ENCODE measurements at places on chromosomes 2 and 18.

DNA sequence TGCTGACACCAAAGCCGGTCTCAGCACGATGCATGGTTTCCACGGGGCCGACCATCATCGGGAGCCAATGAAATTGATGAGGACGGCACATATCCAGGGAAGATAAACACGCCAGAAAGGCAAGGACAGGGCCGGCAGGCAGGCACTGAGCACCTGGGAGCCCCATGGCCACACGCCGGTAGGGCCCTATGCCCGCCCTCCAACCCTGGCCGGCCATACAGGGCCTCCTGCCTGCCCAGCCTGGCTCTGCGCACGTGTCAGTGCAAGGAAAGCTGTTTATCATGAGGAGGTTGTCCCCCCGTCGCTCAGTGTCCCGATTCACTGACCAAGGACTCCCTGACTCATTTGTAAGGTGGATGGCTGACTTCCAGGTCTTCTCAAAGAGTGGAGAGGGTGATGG is 237.5 kb downstream of the GLI2 start:
- no peak for DNase-seq

DNA sequence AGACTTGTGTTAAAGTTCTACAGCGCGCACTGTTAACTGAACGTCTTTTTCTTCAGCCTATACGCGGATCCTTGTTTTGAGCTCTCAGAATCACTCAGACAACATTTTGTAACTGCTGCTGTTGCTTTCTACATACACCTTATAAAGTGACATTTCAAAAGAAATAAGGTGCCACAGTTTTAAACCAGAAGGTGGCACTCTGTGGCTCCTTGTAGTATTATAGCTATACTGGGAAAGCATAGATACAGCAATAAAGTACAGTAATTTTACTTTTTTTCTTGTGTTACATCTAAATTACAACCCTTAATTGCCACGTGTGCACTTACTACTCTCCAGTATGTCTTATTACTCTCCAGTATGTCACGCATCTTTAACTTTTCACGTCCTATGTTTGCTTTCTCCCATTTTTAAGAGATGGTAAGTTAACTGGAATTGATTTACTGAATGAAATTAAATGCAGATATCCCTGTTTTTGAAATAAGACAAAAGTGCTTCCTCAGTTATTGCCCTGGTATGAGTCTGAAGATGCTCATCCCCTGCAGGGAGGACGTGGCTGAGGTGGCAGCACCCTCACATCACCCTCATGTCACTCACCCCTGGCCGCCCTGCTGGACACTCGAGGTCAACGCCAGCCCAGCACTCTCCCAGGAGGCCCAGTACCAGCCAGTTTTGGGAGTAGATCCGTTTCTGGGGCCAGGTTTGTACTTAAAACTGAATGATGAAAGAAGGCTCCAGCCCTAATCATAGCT is 37.8 kb downstream of the GORASP2 start:
- peak; percentile 47 for DNase-seq

GRCh38 chr2:74221091-74221490 is 22.7 kb downstream of the MTHFD2 start:
- DNase-seq: no peak

DNA sequence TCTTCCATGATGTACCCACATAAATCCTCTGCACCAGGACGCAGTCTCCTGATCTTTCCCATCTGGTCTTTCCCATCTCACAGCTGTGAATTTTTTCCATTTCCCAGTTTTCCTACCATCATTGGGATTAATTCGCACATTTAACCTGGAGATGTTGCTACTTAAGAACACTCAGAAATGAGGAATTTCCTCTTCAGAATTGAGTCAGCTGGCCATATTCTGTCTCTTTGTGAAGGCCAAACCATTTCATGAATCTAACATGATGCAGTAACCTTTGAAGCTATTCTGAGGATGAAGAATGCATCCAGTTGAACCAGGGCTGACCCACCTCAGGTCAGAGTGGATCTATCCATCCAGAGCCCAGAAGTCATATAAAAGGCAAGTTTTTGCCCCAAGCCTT is 326.8 kb downstream of the SETBP1 start:
- DNase-seq: no peak

DNA sequence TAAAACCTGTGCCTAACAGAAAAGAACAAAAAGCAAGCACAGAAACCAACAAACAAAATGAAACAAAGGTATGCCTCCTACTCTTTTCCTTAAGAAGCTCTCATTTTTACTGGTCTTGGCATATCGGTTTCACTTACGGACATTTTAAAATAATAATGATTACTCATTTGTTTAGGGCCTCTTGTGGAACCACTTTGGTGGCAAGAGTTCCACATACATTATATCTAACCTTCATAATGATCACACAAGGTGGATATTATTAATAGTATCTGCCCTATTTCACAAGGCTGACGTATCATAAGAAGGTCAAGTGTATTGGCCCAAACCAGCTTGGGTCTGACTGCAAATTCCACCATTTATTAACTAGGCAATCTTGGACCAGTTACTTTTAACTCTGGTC is 304.7 kb downstream of the TCF4 start:
- DNase-seq: no peak

DNA sequence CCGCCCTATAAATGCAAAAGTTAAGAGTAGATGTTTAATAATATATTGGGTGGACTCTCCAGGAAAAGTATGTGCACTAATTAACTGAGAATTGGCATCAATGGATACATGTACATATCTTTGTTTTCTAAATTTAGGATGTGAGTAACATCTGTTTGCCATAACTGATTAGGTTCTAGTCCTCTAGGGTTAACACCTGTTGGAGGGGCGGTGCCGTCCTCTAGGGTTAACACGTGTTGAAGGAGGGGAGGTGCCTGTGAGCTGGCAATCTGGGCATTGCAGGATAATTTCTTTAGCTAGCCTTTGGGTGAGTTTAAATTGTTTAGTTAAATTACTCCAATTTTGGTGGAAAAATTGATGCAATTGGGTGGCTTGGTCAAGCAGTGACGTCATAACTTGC is 30.9 kb downstream of the HTR2B start:
- DNase-seq: no peak

DNA sequence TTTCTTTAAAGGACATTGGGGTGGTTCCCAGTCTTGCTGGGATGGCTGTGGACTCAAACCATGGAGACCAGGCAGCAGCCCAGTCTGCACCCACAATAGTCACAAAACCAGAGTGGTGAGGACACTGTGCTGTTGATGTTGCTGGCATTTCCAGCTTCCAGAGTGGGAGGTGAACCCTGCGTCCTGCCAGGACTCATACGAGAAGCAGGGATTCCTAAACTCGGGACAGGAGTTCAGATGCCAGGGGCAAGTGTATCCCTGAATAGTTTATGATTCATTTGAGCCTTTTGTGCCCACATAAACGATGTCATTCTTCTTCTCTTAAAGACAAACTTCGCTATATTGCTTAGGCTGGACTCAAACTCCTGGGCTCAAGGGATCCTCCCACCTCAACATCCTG is 62.8 kb downstream of the TCF7L1 start:
- no peak for DNase-seq

- peak; percentile 76 for DNase-seq
Observed at GRCh38 chr2:1162768-1163584, 212.3 kb downstream of the SNTG2 start.

- no peak for DNase-seq
Observed at GRCh38 chr2:67158718-67159117, 238.4 kb upstream of the ETAA1 start.

DNA sequence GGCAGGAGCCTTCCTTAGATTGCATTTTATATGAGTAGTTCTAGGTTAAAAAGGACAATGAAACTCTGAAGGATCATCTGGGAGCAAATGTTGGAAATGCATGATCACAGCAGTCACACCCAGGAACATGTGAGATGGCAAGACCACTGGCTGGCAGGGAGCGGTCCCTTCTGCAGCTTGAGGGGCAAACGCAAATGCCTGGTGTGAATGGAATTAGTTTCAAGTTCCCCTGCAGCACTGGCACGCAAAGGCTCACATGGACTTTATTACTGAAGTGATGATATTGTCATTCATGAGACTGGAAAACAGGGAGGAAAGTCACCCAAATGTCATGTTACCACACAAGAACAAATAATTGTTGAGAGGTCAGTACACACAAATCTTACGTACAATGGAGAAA is 223.3 kb downstream of the FBXO15 start:
- no peak for DNase-seq

GRCh38 chr2:60368456-60368855 is 185.0 kb downstream of the BCL11A start:
- DNase-seq: no peak

GRCh38 chr2:178008636-178009289 is 63.8 kb downstream of the PDE11A start:
- no peak for DNase-seq

GRCh38 chr2:178908810-178909209 is 101.6 kb upstream of the TTN start:
- no peak for DNase-seq

- DNase-seq: no peak
Observed at GRCh38 chr2:161384864-161385263, 31.2 kb upstream of the TBR1 start.

GRCh38 chr18:45793264-45793965 is 32.1 kb upstream of the SIGLEC15 start:
- DNase-seq: no peak

- no peak for DNase-seq
Observed at GRCh38 chr2:39723946-39724827, 54.9 kb downstream of the THUMPD2 start.

GRCh38 chr2:188293601-188294351 is 2.1 kb downstream of the GULP1 start:
- no peak for DNase-seq

DNA sequence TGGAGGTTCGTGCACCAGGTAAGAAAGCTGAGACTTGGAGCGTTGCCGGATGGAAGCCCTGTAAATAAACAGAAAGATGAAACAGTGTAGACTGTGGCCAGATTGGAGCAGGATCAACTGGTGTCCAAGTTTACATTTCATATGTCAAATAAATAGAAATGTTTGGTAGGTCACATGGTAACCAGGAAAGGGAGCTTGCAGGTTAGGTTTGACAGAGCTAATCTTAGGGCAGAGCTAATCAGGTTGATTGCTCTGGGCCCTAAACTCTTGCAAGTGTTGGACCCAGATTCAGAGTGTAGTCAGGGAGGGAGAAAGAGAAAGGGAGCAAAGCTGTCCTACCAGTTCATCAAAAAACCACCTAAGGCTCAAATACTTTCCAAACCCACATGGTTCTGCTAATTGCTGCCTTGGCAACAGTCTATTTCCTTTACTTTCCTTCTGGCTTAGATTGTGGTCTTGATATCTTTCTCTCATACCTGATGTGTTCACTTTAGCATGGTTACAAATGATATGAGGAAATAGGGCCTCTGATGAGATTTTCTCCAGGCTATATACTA is 63.2 kb downstream of the G6PC2 start:
- DNase-seq: no peak

DNA sequence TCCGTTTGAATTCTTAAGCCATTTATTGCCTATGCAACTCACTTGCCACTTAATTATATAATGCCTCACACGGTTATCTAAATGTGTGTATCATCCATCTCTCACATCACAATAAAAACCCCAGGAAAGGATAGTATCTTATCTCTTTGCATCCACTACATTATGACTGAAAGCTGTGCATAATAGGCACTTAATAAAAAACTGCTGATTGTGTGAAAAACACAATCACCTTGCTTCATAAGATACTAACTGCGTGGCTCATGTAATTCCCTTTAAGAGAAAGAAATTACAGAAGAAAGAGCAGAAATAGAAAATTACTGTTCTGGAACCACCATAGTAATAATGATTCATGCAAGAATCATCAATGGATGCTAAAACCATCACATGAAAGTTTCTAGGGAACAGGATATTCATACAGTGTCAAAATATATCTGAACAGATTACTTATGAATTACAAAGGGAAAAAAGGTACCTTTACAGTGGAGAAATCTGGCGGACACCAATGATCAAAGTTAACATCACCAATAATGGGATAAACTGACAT is 29.3 kb downstream of the CUL3 start:
- DNase-seq: no peak

DNA sequence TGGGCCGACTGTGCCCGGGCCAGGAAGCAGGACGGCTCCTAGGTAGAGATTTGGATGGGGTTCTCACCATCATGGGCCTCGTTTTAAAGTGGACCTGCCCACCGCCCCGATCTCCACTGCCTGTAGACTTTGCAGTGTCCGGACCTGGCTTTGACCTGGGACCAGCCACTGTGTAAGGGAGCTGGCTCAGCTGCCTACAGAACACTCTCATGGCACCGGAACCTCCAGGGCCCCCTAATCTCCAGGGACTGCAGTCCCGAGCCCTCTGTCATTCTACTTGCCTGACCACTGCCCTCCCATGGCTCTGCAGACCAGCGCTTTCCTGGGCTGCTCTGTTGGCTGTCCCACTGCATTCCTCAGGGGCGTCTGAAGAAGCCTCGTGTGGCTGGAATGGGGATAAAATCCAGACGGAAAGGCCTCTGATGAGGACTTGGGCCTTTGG is 120.8 kb downstream of the GLI2 start:
- no peak for DNase-seq

DNA sequence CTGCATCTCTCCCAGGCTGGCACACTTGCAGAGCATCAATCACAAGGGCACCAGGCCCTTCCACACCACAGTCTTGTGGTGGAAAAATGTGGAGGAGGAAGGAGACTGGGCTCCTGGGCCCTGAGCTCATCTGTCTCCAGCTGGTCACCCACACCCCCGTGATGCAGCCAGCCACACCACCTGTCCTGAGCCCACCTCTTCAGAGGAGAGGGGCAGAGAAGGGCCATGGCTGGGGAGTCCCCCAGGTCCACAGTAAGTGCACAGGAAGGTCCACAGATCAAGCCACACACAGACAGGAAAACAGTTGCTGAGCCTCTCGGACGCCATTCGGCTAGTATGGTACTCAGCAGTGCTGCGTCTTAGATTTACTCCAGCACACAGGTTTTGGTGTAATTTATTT is 203.5 kb upstream of the SALL3 start:
- no peak for DNase-seq

DNA sequence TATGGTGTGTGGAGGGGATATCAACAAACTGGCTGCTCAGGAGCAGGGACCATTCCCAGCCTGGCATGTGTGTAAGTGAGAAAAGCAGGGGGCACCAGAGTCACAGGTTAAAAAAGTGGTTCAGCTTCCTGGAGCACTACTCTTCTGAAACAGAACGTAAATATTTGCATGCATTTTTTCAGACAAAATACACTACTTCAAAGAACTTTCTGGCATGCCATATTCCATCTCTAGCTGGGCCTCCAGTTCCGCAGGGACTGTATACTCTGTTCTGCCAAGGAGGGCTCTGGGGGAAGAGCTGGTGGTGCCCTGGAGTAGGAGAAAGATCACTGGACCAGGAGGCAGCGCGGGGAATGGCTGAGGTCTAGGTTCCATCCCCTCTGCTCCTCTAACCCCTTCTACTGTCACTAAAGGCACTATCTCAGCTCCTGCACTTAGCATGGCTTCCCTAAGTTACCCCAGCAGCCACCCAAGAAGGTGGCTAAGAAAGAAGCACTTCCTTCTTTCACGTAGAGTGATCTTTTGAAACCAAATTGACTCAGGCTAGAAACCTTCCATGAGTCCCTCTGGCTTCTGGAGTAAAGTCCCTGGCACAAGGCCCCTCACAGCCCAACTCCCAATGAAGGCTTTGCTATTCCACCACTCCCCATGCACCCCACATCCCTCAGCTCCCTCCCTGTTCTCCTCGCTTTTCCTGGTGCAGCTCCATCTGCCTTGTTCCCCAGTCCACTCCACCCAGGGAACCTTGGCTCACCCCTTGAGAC is 57.6 kb upstream of the CABLES1 start:
- peak; percentile 22 for DNase-seq

- DNase-seq: peak; percentile 96
Observed at GRCh38 chr2:45567974-45568789, 42.9 kb downstream of the SRBD1 start.

- DNase-seq: no peak
Observed at GRCh38 chr2:2750867-2751714, 420.0 kb upstream of the MYT1L start.

GRCh38 chr2:120230515-120231471 is 7.6 kb upstream of the TMEM185B start:
- no peak for DNase-seq

Data from Kasumi-1 (cell line).